Activated T-cell treated with anti-CD3 and anti-CD28 coated beads, Interleukin-2, amount 50 U/mL, for 72 hours (primary cell): ENCODE measurements at places on chromosomes 5 and 9. TPM values are rescaled to one million over a fixed set of nuclear protein-coding genes. Genes with fewer than 3 reads are reported as not detected.

DNA sequence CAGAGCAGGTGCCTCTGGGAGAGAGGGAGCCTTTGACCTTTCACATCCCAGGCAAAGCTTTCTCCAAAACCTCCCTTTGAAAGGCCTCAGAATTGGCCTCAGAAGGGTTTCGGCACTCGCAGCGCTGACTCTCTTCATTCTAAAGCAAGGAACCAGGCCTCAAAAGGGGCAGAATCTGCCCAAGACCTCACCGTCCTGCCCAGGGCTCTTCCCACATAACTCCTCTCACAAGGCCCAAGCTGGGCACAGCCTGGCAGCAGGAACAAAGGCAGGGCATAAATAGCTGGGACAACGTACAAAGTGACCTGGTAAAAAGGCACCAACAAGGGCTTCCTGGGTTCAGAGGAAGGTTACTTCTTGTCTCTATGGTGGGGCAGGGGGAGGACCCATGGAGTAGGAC lies 166.3 kb upstream of the FSTL4 start:
- H3K36me3 ChIP-seq = no peaks in the 10 kb centered on the region
- H3K4me3 ChIP-seq = no peak overlapping the region
- H3K27ac ChIP-seq = no peak overlapping the region
- DNase-seq = no peak
- H3K27me3 ChIP-seq = peaks cover 3% of the 10 kb centered on the region

GRCh38 chr5:119470105-119470763 lies 17.9 kb downstream of the HSD17B4 start:
- no peak overlapping the region for H3K4me3 ChIP-seq
- H3K36me3 ChIP-seq = peaks cover 22% of the 10 kb centered on the region
- H3K27ac ChIP-seq = no peak overlapping the region
- DNase-seq = no peak
- H3K4me1 ChIP-seq = peaks cover 13% of the 10 kb centered on the region
- no peaks in the 10 kb centered on the region for H3K27me3 ChIP-seq

GRCh38 chr9:112112519-112112918 lies 62.6 kb downstream of the SUSD1 start:
- DNase-seq = no peak
- H3K27ac ChIP-seq = no peak overlapping the region
- H3K27me3 ChIP-seq = no peaks in the 10 kb centered on the region

GRCh38 chr5:142597546-142598337 lies 88.1 kb downstream of the FGF1 start:
- no peak overlapping the region for H3K27ac ChIP-seq
- peaks cover 9% of the 10 kb centered on the region for H3K27me3 ChIP-seq
- no peaks in the 10 kb centered on the region for H3K36me3 ChIP-seq
- DNase-seq = peak; percentile 38

ITGA1 gene
- 4.7 TPM for total RNA-seq

HAVCR2 gene
- total RNA-seq = 30.2 TPM
